ENCODE measurements at places on chromosomes 1 and 21.

DNA sequence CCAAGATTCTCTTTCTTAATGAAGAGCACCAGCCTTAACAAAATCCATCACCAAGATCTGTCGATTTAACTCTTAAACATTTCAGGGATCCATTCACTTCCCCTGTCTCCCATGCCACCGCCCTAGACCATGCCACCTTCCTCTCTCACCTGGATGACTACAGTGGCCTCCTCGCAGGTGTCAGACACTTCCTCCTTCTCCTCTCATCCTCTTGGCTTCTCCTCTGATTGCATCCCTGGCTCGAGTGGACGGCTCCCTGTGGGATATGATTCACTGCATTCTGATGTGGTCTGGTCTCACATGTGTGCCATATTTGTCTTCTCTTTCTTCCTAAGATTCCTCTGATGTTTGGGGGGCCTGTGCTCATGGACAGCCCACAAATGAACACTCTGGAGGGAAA, 66.4 kb upstream of the KLHDC7A start:
- no peak for DNase-seq

DNA sequence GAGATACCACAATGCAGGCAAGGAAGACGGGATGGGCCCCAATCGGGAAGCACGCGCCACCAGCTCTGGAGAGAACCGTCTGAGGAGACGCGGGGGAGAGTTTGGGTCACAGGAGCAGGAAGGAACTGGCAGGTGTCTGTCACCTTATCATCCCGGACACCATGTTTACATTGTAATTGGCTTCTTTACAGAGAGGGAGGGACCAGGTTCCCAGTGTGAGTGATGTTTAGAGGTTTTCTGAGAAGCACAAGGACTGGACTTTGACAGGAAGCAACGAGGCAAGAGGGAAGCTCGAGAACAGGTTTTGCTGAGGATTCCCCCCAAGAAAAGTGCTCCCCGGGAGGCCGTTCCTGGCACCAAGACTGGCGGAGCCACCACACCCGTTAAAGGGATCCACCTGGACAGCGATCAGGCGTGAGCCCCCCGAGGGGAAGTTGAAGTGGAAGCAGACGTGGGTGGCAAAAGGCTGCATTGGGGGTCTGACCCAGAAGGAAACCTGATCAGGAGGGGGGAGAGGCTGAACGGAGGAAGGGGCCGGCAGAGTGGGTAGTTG, 957 bp downstream of the EPS15 start:
- peak; percentile 91 for DNase-seq

GRCh38 chr1:8202182-8202905, 115.6 kb upstream of the SLC45A1 start:
- no peak for DNase-seq

GRCh38 chr21:36218691-36219090, 62.1 kb downstream of the DOP1B start:
- DNase-seq: no peak

DNA sequence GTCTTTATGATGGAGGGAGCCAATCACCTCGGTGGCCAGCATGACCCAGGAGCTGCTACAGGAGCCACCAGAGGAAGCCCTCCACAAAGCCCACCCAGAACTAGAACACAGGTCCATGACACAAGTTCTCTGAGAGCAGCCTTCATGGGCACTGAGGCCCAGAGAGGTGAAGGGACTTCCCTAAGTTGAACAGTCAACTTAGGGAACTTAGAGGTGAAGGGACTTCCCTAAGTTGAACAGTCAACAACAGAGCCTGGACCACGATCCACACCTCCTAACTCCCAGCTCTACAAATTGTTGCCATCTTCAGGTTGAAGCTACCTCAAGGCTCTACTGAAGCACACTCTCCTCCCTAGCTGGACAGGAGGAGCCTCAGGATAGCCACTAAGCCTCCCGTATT, 132.7 kb downstream of the CCDC185 start:
- no peak for DNase-seq

DNA sequence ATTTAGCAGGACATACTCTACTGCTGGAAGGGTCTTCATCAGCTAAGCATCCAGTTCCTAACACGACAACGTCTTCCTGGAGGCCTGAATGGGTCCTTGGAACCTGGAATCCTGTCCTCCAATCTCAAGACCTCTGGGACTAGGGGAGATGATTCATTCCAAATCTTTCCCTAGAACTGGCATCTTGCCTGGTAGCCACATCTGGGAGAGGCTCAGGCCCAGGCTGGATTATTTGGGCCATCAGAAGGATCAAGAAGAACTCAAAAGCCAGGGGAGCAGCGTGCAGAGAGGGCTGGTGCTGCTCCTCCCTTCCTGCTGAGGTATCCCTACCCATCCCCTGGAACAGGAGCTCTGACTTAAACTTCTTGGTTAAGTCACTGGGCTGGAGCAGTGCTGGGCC, 2.8 kb upstream of the PHLDA3 start:
- no peak for DNase-seq

GRCh38 chr1:176029155-176029554, 177.9 kb downstream of the COP1 start:
- no peak for DNase-seq

DNA sequence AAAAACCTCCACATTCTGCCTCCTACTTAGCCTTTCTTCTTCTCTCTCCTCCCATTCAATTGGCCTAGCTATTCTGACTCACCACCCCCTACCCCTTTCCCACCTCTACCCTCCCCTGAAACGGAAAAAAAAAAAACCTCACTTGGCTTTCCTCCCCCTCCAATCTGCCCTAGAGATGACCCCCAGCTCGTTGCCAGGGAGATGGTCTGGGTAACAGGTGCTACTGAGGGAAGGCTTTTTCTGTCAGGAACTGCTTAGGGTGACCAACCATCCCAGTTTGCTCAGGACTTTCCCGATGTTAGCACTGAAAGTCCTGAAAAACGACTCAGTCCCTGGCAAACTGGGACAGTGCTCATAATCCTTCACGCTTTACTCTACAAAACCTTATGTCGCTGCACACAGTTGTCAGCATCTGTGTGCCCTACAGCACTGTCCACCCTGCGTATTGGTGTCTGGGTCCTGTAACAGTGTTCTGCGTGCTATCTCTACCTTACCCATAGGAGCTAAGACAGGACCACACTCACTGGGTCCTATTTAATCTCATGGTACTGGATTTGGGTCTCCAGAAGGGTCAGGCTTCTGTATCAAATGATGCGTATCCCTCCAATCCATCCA, 7.7 kb upstream of the CADM3 start:
- DNase-seq: no peak

DNA sequence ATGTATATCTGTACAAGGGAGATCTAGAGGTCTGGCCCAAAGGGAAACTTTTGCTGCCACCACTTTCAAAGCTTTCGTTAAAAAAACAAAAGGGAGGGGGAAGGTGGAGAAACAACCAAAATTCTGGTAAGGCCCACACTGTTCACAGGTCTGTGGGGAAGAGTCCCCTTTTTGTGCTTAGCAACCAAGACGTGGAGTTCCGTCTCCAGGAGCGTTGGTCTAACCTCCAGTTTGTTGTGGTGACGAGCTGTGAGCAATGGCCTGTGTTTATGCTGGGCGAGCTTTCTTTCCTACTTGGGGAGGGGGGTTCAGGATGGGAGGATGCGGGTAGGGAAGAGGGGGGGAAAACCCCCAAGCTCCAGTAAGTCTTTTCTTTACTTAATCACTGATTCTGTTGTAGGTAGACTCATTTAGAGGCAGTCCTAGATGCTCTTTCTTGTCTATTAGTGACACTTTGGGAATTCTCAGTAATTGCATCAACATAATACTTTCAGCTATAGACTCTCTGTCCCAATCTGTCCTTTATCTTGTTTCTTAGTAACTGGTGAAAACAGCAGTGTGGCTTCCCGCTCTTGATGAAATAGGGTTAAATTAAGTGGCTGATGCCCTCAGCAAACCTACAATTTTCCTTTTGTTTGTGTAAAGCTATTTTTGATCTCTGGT, 1.5 kb downstream of the HIPK1 start:
- peak; percentile 88 for DNase-seq

DNA sequence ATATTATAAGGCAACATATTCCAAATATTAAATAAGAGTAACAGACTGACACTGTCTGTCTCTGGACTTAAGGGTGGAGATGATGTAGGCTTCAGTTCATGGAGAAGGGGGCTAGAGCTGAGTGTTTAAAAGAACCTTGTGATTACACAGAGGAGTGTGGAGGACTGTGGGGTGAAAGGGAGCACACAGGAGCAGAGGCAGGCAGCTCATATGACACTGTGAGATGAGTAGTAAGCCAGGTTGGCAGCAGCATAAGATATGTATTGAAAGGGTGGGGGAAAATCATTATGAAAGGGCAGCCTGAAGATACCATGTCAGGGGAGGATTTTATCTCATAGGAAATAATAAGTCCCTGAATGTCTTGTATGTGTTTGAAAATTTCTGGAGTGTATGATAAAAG, 104.5 kb downstream of the AK5 start:
- DNase-seq: no peak

GRCh38 chr21:27103768-27104167, 136.9 kb upstream of the ADAMTS5 start:
- no peak for DNase-seq

GRCh38 chr21:25536752-25537151, 70.5 kb downstream of the MRPL39 start:
- DNase-seq: peak; percentile 52

GRCh38 chr21:31283025-31283424, 61.0 kb downstream of the TIAM1 start:
- peak; percentile 3 for DNase-seq

- peak; percentile 3 for DNase-seq
Measured at GRCh38 chr1:41673378-41673777, 188.9 kb upstream of the EDN2 start.

DNA sequence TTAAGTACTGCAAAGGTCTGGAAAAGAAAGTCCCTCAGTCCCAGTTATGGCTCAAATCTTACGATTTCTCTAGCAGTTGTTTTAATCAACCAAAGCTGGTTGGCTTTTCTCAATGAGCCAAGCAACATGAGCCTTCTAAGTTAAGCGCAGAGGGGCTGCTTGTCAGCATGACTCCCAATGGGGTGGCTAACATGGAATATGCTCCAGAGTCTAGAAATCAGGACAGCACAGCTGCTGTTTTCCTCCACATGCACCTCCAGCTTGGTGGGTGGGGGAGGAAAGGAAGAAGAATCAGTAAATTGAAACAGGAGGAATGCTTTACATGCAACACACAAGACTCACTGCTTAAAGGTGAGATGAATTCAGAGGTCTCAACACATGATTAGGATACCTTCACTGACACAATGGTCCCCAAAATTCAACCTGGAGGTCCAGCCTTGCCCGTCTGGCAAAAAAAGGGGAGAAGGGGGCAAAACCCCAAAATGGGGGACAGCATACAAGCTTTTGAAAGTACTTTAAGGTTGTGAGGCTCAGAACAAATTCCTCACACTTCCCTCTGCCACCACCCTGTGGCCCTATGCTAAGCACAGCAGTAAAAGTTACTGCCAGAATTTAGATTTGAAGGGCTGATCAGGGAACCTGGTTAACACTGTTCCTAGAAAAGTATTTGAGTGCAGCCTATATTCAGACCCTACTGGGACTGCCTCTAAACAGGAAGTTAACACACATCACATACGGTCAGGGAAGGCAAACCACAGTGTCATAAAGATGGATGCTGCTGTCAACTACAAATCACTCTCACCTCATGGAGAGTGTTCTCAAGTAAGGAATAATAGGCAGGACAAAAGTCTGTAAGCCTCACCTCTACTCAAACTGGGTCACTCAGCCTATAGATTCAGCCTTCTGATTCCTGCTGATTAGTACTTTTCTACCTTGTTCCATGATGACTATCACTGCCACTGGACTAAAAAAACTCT, 2.6 kb downstream of the GATAD2B start:
- DNase-seq: peak; percentile 95

DNA sequence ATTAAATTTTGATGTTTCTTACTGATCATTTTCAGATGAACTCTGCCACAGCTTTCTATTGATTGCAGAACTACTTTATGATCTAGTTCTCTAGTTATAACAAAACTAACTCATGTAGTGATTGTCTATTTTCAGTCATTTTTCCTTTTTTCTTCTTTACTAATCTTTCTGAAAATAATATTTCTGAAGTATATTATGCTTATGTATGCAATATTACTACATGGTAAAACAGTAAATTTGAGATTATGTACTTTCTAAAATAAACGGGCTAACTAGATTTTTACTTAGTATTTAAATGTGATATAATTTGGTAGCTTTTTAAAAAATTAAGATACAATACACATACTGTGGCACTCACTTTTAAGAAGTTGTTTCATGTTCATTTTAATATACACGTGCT, 7.6 kb downstream of the TSNAX start:
- no peak for DNase-seq

DNA sequence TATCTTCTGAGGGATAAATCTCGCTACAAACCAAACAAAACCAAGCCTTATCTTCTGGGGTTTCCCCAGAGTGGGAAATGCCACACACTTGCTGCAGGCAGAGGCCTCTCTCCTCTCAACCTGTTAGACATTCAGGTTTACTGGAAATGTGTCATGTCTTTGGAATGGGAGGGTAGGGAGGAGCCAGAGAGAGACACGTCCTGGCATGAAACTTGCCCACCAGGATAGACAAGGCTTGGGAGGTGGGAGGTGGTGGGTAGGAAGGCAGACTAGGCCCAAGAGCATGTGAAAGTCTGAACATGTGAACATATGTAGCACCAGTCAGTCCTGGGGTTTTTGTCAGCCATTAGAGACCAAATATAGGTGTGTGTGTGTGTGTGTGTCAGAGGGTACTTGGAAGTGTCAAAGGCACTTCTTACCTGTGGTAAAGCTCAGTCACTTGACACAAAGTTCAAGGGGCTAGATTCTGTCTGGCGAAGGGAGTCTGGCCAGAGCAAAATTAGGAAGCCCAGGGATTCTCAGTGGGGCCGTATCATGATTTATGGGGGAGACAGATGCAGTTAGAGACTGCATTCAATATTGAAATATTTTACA, 32.4 kb upstream of the PIGC start:
- DNase-seq: no peak

DNA sequence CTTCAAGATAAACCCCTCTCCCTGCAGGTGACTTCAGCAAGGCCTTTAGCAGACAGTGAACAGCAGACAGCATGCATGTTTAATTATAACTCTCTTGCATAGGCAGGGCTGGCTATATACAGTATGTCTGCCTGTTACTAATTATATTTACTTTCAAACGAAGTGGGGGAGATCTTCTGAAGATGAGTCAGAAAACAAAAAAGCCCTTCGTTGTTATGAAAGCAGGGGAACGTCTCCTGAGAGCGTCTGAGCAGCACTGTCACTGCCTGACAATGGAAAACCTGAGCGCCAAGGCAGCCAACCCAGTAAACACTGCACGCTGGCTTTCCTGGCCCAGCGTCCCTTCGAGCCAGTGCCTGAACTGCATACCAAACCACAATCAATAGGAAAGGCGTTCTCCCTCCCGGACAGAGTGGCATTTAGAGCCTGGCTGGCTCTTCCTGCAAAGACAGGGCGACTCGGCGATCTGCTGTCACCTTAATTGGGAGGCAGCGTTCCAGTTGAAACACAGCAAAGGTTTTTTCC, 54.1 kb downstream of the TOMM20 start:
- no peak for DNase-seq

DNA sequence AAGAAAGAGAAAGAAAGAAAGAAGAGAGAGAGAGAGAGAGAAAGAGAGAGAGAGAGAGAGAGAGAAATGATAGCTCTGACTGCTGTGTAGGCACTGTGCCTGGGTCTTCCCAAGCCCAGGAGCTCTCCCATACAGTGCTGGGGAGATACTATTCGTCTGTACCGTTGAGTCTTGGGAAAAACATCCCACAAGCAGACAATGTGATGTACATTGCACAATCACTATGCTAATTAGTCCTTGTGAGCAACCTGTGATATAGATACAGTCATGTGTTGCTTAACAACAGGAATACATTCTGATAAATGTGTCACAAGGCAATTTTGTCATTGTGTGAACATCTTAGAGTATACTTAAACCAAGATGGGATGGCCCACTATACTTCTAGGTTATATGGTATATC, 381.0 kb downstream of the HHAT start:
- no peak for DNase-seq

GRCh38 chr1:237763137-237763536, 127.6 kb downstream of the ZP4 start:
- DNase-seq: no peak
